ENCODE measurements at places on chromosomes 2 and 18.
A peak's percentile ranks its signal among the peaks of the same experiment; 100 is the strongest.

DNA sequence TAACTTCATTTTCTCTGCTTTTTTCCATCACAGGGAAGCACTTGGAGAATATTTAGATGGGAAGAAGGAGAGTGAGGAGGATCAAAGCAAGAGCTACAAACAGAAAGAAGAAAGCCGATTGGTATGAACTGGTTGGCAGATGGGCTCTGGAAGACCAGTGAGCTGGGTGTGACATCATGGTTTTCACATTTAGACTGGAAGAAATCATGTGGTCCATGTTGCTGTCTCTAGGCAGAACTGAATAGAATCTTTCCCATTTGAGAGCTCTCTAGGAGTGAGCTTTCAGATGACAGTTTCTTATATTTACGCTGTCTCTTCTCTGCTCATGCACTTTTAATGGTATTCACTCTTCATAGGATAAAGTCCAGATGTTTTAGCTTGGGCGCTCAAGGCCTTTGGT, 12.6 kb downstream of the DRC1 start:
- no peak for DNase-seq

- no peak for DNase-seq
These were observed 152.4 kb upstream of the NCK2 start for GRCh38 chr2:105592288-105592687.

- DNase-seq: no peak
These were observed 145.3 kb downstream of the C1D start for GRCh38 chr2:67917332-67918054.

GRCh38 chr18:1663879-1664705, 759.4 kb downstream of the ADCYAP1 start:
- DNase-seq: no peak

GRCh38 chr18:56574861-56575260, 63.5 kb downstream of the TXNL1 start:
- DNase-seq: no peak

- DNase-seq: no peak
These were observed 4.1 kb upstream of the ITPRIPL1 start for GRCh38 chr2:96320728-96321622.

GRCh38 chr2:112165296-112165695, 27.1 kb downstream of the FBLN7 start:
- DNase-seq: no peak

- DNase-seq: no peak
These were observed 63.0 kb upstream of the MSH2 start for GRCh38 chr2:47339745-47340541.

DNA sequence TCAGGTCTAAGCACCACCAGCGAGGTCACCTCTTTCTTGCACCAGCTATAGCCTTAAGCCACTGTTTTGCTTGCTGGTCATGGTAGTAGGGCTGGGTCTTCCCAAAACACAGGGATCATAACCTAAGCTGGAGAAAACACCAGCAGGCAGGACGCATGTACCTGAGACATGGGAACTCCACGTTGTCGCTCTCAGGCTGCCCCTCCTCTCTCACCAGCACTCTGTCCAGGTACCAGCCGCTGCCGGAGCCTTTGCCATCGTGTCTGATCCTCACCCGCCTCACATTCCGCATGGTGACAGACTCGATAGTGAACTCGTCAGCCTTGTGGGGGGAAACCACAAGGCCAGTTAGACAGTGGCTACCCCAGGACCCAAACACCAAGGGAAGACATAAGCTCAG, 79.5 kb downstream of the LOXHD1 start:
- DNase-seq: no peak

- no peak for DNase-seq
These were observed 150.0 kb downstream of the LPIN1 start for GRCh38 chr2:11896386-11896785.

GRCh38 chr2:201597397-201597796, 45.9 kb downstream of the TMEM237 start:
- no peak for DNase-seq

GRCh38 chr2:33457556-33458247, 18.7 kb upstream of the RASGRP3 start:
- DNase-seq: no peak

DNA sequence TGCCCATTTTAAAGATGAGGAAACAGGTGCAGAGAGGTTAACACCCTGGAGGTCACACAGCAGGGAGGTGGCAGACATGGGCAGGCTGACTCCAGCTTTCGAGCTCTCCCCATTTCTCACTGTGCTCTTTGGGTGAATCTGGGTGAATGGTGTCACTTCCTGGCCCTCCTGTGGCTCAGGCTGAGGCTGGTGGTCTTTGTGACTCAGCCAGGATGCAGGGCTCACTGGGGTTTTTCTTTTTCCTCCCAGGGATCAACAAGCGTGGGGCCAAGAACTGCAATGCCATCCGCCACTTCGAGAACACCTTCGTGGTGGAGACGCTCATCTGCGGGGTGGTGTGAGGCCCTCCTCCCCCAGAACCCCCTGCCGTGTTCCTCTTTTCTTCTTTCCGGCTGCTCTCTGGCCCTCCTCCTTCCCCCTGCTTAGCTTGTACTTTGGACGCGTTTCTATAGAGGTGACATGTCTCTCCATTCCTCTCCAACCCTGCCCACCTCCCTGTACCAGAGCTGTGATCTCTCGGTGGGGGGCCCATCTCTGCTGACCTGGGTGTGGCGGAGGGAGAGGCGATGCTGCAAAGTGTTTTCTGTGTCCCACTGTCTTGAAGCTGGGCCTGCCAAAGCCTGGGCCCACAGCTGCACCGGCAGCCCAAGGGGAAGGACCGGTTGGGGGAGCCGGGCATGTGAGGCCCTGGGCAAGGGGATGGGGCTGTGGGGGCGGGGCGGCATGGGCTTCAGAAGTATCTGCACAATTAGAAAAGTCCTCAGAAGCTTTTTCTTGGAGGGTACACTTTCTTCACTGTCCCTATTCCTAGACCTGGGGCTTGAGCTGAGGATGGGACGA, 13.2 kb downstream of the ITM2C start:
- peak; percentile 67 for DNase-seq

- no peak for DNase-seq
These were observed 25.0 kb upstream of the SLC14A2 start for GRCh38 chr18:45590036-45590886.

- DNase-seq: no peak
These were observed 220.2 kb downstream of the BCL11A start for GRCh38 chr2:60333264-60333663.
